NCI-H526 treated with DMSO at 0.1 percent for 48 hours (cell line): ENCODE measurements at places on chromosomes 7 and 10.

- DNase-seq: no peak
These were observed 74.6 kb downstream of the CACUL1 start for GRCh38 chr10:118680197-118680596.

GRCh38 chr7:17136126-17136525 lies 162.3 kb upstream of the AHR start:
- DNase-seq: no peak

DNA sequence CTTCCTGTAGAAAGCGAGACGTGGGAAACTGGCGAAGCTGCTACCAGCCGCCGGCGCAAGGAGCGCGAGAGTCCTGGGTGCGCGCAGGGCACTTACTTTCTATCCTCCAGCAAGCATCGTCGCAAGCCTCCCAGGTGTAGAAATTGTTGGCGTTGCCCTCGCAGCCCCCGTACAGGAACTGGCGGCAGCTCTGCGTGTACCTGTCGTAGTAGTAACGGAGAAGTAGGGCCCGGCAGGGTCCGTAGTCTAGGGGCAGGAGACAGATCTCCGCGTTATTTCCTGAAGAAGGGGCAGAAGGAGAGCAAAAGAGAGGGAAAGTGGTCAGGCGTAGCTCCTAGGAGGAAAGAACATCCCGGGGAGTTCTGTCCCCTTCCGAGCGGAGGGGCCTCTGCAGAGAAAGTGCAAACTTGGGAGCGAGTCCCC lies 501 bp downstream of the TFPI2 start:
- peak; percentile 25 for DNase-seq

DNA sequence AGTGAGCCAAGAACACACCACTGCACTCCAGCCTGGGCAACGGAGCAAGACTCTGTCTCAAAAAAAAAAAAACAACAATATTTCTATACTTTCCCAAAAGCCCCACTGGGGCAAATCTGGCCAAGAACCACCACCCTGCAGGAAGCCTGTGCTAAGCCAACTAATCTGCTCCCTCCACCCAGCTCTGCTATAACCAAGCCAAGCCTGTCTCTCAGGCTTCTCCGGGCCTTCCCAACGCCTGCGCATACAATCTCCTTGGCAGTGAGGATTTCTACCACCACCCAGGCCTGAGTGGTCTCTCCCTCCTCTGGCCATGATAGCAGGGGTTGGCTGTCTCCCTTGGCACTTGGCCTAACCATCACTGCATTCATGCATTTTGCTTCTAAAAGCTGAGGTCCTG lies 14.2 kb downstream of the DDX56 start:
- DNase-seq: no peak

DNA sequence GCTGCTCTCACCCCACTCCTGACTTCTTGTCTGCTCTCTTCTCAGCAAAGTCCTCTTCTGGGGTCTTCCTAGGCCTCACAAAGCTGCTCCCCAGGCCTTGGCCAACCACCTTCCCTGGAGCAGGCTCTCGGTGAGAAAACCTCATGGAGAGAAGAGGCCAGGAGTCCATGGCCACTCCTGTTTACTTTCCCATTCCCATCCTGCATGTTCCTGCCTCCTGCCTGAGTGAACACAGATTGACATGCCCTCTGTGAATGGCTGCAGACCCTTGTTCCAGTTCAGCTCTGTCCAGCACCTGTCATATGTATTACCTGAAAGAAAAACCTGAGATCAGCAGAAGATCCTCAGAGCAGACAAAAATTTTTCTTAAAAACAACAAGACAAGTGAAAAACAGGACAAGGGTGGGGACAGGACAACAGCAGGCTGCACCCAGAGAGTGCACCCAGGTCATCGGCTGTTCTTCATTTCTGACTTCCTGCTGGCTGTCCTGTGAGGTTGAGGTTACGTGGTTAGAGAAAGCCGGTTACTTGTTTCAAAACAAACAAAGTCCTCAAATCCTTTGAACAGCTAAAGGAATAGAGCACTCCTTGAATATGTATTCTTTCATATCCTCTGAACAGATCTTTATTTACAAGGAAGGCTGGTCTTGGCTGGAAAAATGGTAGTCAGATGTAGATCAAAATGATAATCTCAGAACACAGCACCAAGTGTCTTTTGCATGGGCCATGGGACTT lies 34.0 kb upstream of the DLD start:
- no peak for DNase-seq

- DNase-seq: no peak
These were observed 18.6 kb downstream of the NUDCD3 start for GRCh38 chr7:44471850-44472249.

DNA sequence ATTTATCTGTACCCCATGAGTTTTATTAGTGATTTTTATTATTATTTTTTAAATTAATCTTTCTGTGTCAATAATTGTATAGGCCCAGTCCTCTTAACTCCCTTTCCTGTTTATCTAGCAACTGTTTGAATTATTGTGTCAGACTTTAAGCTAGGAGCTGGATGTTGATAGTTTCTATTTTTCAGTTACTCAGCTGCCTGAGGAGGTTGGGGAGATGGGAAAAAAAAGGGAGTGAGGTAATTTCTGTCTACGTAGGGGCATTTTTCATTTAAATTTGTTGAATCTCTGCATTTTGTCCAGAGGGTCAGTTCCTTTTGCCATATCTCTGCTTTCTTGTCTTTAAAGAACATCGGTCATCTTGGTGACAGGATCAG lies 5.0 kb upstream of the ZNF518A start:
- DNase-seq: no peak

DNA sequence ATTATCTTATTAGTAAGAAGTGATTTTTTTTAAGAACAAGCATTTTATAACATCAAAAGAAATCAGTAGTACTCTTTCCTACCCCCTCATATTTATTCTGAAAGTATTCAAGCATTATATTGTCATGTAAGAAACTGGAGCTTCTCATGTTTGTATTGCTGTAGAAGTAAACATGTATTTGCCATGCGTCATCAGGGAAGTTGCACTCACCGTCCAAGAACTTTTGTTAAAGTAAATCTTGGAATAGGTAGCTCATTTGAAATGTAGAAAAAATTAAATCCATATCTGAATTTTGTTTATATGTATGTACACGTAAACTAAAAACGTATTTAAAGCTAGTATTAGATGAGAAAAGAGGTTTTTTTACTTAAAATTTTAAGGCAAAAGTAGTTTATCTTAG lies 96.8 kb downstream of the PTEN start:
- no peak for DNase-seq

- no peak for DNase-seq
These were observed 44.9 kb downstream of the FIGNL1 start for GRCh38 chr7:50405221-50405620.

DNA sequence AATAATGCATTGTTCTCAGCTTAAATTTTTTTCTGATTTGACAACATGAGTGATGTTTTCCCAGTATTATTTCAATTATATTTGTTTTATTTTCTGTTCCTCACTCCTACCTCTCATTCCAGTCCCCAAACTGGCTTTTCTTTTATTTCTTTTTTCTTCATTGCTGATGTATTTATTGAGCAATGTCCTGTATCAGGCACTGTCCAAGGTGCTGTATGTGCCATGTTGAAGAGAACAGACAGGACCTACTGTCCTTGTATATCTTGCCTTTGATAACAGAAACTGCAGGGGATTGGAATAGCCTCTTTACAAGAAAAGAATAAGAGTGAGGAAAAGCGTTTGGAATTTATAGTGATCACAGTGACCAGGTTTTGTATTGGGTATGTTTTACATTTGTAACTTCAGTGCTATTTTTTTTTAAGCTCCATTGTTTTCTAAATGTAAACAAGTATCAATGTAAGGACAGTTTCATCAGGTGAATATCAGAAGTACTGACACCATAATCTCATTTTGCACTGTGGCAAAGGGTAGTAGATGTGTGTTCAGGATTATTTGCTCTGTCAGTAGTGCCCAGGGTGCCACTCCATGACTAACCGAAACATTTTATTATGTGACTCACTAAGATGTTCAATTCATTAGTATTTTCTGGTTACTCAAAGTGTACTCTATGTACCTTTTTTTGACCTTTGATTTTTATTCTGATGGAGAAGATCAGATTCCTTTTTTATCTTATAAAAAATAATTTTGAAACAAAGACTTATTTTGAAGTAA lies 15.6 kb upstream of the CLDN12 start:
- DNase-seq: no peak

DNA sequence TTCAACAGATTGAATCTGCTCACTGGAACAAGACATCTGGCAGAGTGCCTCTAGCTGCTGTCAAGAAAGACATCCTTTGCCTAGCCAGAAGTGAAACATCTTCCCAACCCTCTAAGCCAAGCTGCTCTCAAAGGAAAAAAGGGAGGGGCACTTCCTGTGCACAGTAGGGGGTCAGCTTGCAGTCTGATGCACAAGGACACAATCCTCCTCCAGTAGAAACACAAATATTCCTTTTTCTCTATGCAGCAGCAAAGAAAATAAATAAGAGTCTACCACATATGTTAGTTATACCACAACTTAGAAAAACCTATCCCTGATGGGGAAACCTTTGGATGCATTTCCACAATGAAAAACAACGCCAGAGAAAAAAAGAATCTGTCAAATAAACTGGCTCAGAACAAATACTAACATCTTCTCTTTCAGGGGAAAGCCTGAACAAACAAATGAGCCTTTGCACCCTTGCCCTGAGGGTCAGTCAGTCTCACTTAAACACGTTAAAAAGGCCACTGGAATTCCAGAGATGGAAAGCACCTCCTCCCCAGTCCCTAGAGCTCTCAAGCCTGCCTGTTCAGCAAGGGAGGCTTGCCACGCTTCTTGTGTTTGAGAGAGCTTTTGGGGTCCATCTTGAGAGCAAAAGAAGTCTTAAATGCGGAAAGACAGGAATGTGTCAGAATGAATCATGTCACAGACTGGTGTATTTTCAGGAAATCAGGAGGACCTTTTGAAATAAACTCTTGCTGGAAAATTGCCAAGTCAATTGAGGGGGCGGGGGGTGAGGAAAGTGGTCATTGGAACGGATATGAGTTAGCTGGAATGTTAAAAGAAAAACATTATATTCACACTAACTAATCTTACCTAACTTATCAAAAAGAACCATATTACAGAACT lies 7.5 kb downstream of the LAMB1 start:
- DNase-seq: no peak

- DNase-seq: no peak
These were observed 238.5 kb downstream of the ZMYND11 start for GRCh38 chr10:373526-374309.

GRCh38 chr7:116209561-116210070 lies 723 bp upstream of the TES start:
- DNase-seq: no peak

GRCh38 chr10:96532523-96532922 lies 18.8 kb upstream of the TLL2 start:
- no peak for DNase-seq

GRCh38 chr7:83976302-83976701 lies 218.3 kb downstream of the SEMA3A start:
- DNase-seq: peak; percentile 8

GRCh38 chr10:44089671-44090070 lies 295.2 kb downstream of the CXCL12 start:
- no peak for DNase-seq

- DNase-seq: no peak
These were observed 118.5 kb downstream of the FOXP2 start for GRCh38 chr7:114533131-114533530.

GRCh38 chr10:119633538-119634218 lies 17.5 kb upstream of the BAG3 start:
- no peak for DNase-seq

GRCh38 chr7:98869027-98869596 lies 702 bp downstream of the TMEM130 start:
- no peak for DNase-seq

GRCh38 chr7:42210333-42210732 lies 26.7 kb downstream of the GLI3 start:
- DNase-seq: no peak

DNA sequence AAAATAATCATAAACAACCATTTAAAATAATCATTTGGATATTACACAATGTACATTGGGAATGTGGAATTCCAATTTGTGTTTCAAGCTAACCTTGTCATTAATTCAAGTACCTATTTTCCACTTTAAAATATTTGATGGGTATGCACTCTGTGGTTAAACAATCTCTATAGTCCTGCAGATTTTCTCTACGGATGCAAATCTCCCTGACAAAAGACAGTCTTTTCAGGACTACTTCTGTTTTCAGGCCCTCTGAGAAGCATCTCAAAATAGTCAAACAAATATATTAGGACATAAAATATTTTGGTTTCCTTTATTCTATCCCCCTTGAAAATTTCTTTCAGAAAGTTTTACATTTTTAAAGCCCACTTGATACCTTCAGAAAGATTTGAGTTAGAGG lies 735.6 kb upstream of the MBL2 start:
- DNase-seq: no peak

- no peak for DNase-seq
These were observed 29.8 kb upstream of the FHIP2A start for GRCh38 chr10:114791768-114792167.

- DNase-seq: peak; percentile 82
These were observed at the start of gene CUL1 for GRCh38 chr7:148698397-148699023. Gene CUL1 (plus strand): TSS chr7:148698903. CDS start chr7:148730123, 31,220 bp downstream.

- no peak for DNase-seq
These were observed 45.7 kb downstream of the CROT start for GRCh38 chr7:87391020-87391701.

DNA sequence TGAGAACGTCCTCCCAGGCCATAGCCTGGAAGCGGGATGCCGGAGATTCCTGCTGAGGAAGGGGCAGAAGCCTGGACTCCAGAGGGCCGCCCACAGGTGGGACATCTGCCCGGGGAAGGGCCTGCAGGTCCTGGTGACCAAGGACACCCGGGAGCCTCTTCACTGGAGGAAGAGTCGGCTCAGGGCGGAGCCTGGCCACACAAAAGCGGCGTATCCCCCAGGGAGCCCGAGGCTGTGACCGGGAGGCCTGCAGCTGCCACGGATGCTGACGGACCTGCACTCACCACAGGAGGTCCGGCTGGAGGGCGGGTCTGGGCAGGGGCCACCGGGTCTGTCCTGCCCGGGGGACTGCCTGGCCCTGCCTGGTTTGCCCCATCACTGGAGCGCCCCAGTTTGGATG lies 15.5 kb upstream of the ADGRA1 start:
- no peak for DNase-seq

DNA sequence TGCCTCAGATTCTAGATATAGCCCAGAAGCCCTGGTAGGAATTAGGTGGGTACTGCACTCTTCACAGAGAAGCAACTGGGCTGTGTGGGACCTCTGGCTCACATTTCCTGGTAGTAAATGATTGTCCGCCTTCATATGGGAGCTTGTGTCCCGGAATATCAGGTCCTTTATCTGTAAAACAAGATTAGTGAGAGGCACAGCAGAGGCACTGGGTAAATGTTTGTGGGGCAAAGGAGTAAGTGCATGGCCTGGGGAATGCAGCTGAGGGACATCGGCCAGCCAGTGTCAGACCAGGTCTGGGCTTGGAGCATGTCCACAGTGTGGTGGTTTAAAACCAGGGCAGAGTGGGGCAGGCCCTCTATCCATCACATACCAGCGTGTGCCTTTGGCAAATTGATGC lies 323.3 kb upstream of the ZMIZ1 start:
- no peak for DNase-seq

GRCh38 chr7:105022458-105022857 lies 8.5 kb downstream of the KMT2E start:
- DNase-seq: no peak

DNA sequence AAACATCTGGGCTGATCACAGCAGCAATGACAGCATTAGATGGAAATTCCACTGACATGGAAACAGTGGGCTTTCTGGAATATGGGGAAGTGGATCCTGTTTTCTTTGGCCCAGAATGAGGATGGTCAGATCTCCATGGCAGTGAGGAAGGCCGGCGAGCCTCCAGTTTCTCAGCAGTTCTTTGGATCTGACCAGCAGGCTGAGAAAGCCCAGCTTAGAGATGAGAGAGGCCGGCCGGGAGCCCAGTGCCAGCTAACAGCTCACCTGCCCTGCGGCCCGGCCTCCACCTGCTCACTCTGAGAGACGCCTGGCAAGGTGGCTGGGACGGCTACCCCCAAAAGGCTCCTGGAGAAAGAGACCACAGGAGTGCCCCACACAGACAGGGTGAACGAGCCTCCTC lies 24.2 kb downstream of the GPER1 start:
- DNase-seq: no peak
